ENCODE measurements at places on chromosomes 2 and 18. TPM values are rescaled to one million over a fixed set of nuclear protein-coding genes. Genes with fewer than 3 reads are reported as not detected.

The ARHGAP28 gene
- 0.05 TPM for total RNA-seq

The KANSL3 gene
- 32.2 TPM for total RNA-seq

The APCDD1 gene
- not detected for total RNA-seq

The UGT1A7 gene
- total RNA-seq: 3.5 TPM

Data from A549 treated with RU486 at 1 μM for 4 hours (cell line).